ENCODE measurements at places on chromosomes 3 and 15. TPM values are rescaled to one million over a fixed set of nuclear protein-coding genes. Genes with fewer than 3 reads are reported as not detected.
A peak's percentile ranks its signal among the peaks of the same experiment; 100 is the strongest.

DNA sequence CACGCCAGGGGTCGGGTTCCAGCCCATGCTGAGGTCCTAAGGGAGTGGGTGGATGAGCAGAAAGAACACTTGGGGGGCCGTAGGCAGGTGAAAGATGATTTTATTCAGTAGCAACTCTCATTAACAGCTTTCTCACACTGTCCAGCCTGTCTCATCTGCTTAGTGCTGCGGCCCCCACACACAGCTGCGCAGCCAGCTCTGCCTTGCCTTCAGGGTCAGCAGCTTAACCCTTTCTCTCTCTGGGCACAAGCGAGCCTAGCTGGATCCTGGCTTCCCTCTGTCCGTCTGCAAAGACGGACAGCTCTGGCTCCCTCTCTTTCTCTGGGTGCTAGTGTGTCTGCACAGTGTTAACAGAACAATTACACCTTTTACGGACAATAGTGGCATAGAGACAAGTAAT lies 21.3 kb downstream of the NPAP1 start:
- no peak for DNase-seq

GRCh38 chr3:120680193-120680894 lies 1.7 kb downstream of the HGD start:
- DNase-seq: no peak

DNA sequence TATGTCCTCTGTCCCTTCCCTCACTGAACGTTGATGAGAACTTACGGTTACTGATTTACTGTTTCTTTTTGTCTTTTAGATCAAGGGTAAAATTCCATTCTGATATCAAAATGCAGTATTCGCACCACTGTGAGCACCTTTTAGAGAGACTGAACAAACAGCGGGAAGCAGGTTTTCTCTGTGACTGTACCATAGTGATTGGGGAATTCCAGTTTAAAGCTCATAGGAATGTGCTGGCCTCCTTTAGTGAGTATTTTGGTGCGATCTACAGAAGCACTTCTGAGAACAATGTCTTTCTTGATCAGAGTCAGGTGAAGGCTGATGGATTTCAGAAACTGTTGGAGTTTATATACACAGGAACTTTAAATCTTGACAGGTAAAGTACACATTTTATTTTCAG lies 990 bp downstream of the MYNN start:
- DNase-seq: no peak

DNA sequence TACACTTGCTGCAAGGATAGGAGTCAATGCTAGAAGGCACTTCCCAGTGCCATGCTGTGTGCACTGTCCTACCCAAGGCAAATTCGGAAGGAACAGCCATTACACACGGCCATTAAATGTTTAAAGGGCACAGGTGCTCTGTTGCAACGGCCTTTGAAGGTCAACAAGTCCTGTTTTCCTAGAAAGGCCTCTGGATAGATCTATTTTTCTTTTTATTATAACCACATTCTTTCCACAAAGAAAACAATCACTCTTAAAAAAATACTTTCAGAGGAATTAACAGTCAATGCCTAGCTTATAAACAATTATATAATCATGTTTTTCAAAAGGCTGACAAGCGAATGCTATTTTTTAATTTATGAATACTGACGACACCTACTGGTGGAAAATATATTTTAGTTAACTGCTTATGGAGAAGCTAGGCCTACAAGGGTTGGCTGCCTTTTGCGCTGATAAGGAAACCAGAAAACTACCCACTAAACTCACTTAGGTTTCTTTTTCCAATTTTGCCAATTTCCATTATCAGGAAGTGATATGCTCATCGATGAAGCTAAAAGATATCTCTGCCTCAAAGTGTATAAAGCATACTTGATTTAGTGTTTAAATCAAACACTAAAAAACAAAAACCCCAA lies 2.4 kb downstream of the ARHGEF3 start:
- peak; percentile 61 for DNase-seq

TMEM207 gene
- 21.4 TPM for polyA plus RNA-seq

GRCh38 chr3:157649511-157649910 lies 146.3 kb upstream of the VEPH1 start:
- DNase-seq: no peak

DNA sequence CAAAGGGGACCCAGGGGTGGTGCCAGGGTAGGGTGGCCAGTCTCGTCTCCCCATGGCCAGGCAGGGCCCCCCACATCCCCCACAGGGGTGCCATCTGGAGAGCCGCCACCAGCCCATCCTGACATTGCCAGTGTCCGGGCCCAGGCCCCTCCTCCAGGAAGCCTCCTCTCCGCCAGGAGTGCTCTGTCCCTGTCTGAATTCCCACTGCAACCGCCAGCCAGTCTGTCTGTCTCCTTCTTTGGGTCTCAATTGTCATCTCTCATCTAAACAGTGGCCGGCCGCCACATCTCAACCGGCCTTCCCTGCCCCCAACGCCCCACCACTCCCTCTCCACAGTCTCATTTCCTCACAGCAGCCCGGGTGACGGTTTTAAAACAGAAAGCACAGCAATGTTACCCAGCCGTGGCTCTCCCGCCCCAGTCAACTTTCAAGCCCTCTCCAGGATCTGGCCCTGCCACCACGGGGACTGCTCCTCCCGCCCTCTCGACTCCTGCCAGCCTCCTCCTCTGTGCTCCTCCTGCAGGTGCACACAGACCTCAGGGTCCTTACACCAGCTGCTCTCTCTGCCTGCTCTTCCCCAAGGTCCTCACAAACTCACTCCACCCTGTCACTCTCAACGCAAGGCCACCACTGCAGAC lies 57.0 kb downstream of the IQSEC1 start:
- DNase-seq: no peak

DNA sequence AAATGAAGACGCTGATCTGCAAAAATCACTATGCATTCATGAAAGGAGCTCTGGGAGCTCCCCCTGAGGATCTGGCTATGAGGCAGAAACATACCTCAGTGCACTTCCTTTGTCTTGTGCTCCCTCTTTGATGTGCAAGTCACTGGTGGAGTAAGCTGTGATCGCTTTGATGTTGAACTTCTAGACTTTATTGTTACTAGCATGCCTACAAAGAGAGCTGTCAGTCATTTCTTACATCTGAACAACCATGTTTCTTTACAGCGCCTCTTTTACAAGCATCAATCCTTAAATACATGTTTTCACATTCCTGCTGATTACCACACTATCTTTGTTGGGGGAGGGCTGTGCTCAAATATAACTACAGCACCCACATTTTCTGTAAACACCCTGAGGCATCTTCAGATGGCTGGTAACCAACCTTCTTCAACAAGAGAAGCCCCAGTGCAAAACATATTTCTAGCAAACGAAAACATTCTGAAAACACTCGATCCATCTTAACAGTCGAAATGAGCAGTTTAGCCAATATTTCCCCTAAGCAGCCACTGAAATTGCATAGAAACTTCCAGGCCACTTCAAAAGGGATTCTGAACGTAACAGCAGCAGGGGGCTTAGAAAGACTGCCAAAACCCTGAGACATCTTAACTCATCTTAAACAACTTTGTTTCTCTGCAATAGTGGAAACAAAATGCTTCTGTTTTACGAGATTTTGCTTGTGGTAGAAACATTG lies 101.9 kb upstream of the ICE2 start:
- no peak for DNase-seq

GRCh38 chr3:37811625-37812498 lies 49.8 kb upstream of the CTDSPL start:
- no peak for DNase-seq

DNA sequence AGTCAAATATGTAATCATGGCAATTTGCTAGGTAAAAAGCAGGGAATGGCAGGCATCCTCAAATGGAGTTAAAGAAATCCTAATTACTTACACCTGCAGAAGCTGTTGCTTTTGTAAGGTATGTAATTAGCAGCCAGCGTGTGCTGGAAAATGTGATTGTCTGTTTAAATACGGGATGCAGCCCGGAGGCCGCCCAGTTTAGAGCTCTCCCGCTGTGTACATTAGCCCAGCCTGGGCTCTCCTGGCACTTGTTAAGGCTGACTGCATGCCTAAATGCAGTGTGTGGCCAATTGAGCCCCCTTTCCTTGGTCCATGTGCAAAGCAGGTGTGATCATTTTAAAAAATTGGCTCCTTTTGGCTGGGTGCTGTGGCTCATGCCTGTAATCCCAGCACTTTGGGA lies 9.0 kb downstream of the DPH3 start:
- DNase-seq: no peak

DNA sequence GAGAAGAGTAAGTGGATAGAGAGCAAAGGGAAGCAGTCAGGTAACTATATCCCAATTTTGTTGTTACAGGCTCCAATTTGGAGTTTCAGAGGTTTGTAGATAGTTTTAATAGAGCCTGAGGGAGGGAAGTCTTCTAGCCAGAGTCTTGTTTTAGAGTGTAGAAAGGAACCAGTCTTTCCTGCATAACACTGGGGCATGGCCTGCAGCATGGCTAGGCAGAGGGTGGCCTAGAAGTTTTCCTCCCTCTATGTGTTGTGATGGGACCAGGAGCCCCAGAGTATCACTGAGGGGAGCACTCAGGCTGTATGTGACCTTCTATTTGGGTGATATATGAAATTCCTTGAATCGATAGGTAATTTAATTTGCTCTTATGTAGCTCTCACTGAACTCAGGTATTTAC lies 22.5 kb upstream of the GABRR3 start:
- no peak for DNase-seq

DNA sequence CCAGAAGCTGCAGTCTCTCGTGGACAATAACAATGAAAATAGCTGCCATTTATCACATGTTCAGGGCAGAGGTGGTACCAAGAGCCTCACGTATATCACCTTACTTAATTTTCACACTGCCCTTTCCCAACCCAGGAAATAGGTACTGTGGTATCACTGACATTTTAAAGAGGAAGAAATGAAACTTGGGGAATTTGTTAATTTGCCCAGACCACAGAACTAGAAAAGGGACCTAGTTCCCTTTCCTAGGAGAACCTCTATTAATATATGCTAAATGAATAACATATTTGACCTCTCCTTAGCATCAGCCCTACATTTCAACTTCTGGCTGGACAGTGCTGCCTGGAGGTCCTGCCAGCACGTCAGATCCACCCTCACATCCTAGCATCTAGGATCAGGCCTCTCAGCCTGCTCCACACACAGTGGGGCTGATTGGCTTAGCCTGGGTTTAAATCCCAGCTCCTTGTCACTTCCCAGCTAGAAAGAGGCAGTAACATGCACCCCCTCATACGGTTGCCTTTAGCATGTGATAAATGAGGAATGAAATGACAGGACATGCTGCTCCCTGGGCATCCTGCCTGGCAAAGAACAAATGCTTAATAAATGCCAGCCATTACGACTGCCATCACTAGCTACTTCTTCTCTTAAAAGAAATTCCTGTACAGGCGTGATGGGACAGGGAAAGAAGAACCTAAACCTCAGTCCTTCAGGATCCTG lies 95.1 kb upstream of the TNFAIP8L3 start:
- DNase-seq: no peak

GRCh38 chr3:12139111-12139511 lies 19.6 kb downstream of the TIMP4 start:
- DNase-seq: no peak

- no peak for DNase-seq
Measured at GRCh38 chr15:92921215-92922131, 21.3 kb downstream of the CHD2 start.

DNA sequence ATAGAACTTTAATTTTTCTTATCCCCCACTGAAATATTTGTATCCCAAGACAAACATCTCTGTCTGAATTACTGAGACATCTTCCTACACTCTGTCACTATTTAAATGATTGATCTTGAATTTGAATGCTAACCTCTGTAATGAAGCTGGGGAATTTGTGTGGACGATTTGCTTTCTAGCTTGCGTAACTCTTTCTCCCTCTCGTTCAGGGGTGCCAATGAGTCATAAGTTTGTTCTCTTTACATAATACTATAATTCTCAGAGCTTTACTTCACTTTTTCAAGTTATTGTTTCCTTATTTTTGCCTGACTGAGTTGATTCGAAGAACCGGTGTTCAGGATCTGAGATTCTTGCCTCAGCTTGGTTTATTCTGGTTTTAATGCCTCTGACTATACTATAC lies 783.3 kb upstream of the CADM2 start:
- DNase-seq: no peak

- DNase-seq: no peak
Measured at GRCh38 chr15:38048001-38048455, 113.6 kb downstream of the TMCO5A start.

GOLGA8T gene
- polyA plus RNA-seq: not detected

GRCh38 chr3:172939651-172940293 lies 189.2 kb downstream of the ECT2 start:
- DNase-seq: no peak

DNA sequence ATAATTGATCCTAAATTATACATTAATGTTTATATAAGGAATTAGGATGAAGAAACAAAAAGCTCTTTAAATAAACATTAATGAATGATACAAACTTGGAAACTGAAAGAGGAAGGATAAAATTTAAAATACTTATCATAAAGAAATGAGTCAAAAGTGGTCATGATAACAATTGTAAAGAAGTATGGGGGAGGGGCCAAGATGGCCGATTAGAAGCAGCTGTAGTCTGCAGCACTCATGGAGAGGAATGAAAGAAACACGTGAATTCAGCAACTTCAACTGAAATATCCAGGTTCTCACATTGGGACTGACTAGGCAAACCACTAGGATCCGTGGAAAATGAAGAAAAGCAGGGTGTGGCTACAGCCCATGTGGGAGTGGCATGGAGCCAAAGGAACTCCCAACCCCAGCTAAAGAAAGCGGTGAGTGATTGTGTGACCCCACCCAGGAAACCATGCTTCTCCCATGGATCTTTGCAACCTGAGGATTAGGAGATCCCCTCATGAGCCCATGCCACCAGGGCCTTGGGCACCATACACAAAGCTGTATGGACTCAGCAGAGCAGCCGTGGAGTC lies 13.1 kb upstream of the CP start:
- no peak for DNase-seq

DNA sequence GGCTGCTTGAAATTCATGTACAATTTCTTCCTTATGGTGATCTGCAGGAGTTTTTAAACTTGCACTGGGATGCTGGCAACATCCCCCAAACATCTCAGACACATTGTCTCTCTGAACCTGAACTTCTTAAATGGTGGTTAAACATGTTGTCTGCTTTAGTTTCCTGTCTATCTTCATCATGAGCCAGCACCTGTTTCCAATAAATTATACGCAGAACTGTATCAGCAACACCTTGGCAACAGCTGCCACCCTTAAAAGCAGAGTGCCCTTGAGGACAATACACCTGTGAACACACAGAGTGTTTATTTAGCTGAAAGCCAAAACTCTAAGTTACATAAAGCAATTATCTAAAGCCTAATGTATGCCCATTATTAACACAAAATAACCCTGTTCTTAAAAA lies 242.9 kb downstream of the WNT5A start:
- DNase-seq: no peak

DNA sequence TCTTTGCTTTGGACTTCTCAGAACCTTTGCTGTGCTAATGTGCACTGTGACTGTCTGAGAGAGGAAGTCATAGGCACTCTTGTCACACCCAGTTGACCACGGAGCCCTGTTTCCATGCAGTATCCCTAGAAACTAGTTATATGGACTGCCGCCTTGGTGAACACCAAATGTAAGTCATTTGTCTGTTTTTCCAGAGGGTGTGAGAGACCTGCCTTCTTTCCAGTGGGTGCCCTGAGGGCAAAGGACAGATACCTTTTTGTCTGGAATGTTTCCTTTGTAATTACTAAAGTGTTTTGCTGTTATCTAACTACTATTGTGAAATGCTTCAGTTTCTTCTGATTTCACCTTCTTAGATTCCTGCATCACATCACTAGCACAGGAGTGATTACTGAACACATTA lies 91.8 kb downstream of the LARS2 start:
- DNase-seq: no peak

THPO gene
- polyA plus RNA-seq: 1.9 TPM
